ENCODE measurements at places on chromosomes 4 and X.

GRCh38 chr4:184287697-184288255, 70.1 kb upstream of the ENPP6 start:
- no peak for DNase-seq

GRCh38 chr4:42654631-42655268, 2.2 kb downstream of the ATP8A1 start:
- peak; percentile 5 for DNase-seq

DNA sequence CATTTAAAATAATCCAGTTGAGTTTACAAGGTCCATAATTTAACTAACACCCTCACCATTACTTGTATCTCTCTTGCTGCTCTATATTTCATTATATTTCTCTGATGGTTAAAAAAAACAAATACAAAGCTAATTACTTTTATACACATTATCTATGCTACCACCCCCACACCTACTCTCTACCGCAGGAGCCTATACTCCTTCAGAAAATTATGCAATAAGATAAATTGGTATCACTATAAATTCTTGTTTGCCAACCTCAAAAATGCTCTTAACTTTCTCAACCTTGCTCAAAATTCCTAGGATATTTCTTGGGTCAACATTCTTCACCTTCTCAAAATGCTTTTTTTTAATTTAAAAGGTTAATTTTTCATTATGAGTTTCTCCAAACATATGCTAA, 282.7 kb downstream of the KCTD8 start:
- no peak for DNase-seq

DNA sequence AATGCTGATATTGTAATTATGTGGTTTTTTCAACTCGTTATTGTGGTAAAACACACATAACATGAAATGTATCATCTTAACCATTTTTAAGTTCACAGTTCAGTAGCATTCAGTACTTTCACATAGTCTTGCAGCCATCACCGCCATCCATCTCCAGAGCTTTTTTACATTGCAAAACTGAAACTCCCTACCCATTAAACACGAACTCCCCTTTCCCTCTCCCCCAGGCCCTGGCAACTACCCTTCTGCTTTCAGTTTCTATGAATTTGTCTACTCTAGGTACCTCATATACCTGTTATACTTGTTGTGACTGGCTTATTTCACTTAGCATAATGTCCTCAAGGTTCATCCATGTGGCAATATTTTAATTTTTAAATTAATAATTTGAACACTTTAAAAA, 380.6 kb downstream of the MAPK10 start:
- DNase-seq = no peak

All from fibroblast of skin of left biceps (primary cell).